Fibroblast of the aortic adventitia (primary cell): ENCODE measurements at places on chromosomes 7 and 10. TPM values are rescaled to one million over a fixed set of nuclear protein-coding genes. Genes with fewer than 3 reads are reported as not detected.

DNAJC30 gene
- 1.9 and 3.4 TPM in 2 replicates for total RNA-seq

ACHE gene
- total RNA-seq: 0.16 TPM in 1 of 2 replicates, not detected in the other

SYNPO2L gene
- not detected in 2 replicates for total RNA-seq

FFAR4 gene
- not detected in 2 replicates for total RNA-seq

ITPRID1 gene
- total RNA-seq: not detected in 2 replicates

ECHDC3 gene
- total RNA-seq: 0.98 and 1.2 TPM in 2 replicates

NPSR1 gene
- total RNA-seq: not detected in 2 replicates

GPR26 gene
- under 0.01 TPM in 1 of 2 replicates, not detected in the other for total RNA-seq

SORBS1 gene
- 0.36 and 0.74 TPM in 2 replicates for total RNA-seq

C10orf67 gene
- 0.09 TPM in 1 of 2 replicates, not detected in the other for total RNA-seq
